ENCODE measurements at places on chromosomes 11 and 22.

- H3K4me3 ChIP-seq = no peak overlapping the region
- DNase-seq = no peak
- H3K27me3 ChIP-seq = no peaks in the 10 kb centered on the region
- no peaks in the 10 kb centered on the region for H3K36me3 ChIP-seq
Observed at GRCh38 chr11:16799221-16799620, 60.8 kb downstream of the C11orf58 start.

GRCh38 chr11:120052196-120052775, 85.6 kb downstream of the TRIM29 start:
- peaks cover 9% of the 10 kb centered on the region for H3K27me3 ChIP-seq
- H3K4me3 ChIP-seq = no peak overlapping the region
- H3K4me1 ChIP-seq = no peaks in the 10 kb centered on the region
- no peak overlapping the region for H3K27ac ChIP-seq
- peaks cover 2% of the 10 kb centered on the region for H3K36me3 ChIP-seq
- DNase-seq = no peak

GRCh38 chr11:120235024-120235628, 4.8 kb upstream of the POU2F3 start:
- H3K27me3 ChIP-seq = peaks cover 34% of the 10 kb centered on the region
- no peak overlapping the region for H3K4me3 ChIP-seq
- no peak overlapping the region for H3K27ac ChIP-seq
- H3K4me1 ChIP-seq = no peaks in the 10 kb centered on the region

DNA sequence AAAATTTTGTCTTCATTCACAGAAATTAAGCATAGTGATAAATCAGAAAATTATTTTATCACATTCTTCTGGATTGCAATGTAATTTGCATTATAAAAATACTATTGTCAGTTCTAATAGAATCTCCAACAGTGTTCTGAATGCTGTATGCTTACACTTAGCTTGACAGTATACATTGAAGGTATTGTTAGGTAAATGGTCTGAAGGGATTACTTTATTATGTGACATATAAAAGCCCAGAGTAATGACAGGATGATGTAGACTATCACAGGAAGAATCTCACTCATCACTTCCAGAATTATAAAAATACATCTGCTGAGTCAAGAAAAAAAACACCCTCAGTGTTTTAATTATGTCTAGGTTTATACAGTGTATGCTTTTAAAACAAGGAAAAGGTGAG, 1532.5 kb upstream of the RAG2 start:
- H3K27ac ChIP-seq = no peak overlapping the region
- no peaks in the 10 kb centered on the region for H3K4me1 ChIP-seq
- no peaks in the 10 kb centered on the region for H3K36me3 ChIP-seq
- no peaks in the 10 kb centered on the region for H3K27me3 ChIP-seq

DNA sequence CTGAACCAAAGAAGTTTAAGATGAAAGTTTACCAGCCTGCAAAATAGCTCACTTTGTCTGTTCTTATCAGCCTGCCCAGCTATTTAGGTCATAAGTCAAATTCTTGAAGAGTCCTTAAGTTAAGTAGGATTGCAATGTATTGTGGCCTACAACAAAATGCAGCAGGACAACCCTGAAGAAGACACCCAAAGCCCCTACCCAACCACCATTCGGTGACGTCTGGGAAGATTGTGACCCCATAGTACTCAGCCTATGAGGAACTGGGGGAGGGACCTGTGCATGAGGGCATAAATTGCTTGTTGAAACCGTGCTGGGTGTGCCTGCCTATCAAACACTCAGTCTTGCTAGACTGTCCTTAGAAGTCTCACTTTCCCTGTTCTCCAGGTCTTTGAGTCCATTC, 50.5 kb upstream of the FDX1 start:
- H3K27me3 ChIP-seq = no peaks in the 10 kb centered on the region
- no peak overlapping the region for H3K4me3 ChIP-seq
- H3K4me1 ChIP-seq = peaks cover 5% of the 10 kb centered on the region
- DNase-seq = no peak
- H3K27ac ChIP-seq = no peak overlapping the region

- peaks cover 19% of the 10 kb centered on the region for H3K27me3 ChIP-seq
- H3K27ac ChIP-seq = no peak overlapping the region
- no peaks in the 10 kb centered on the region for H3K36me3 ChIP-seq
- DNase-seq = no peak
Observed at GRCh38 chr11:83666149-83666548, 380.0 kb upstream of the CCDC90B start.

GRCh38 chr11:80414181-80415165, 973.6 kb upstream of the TENM4 start:
- no peak overlapping the region for H3K4me3 ChIP-seq
- DNase-seq = no peak
- H3K4me1 ChIP-seq = no peaks in the 10 kb centered on the region
- H3K27me3 ChIP-seq = no peaks in the 10 kb centered on the region

GRCh38 chr11:74325649-74326645, 14.5 kb upstream of the P4HA3 start:
- DNase-seq = no peak
- peaks cover 6% of the 10 kb centered on the region for H3K4me1 ChIP-seq
- H3K27ac ChIP-seq = no peak overlapping the region
- H3K4me3 ChIP-seq = no peak overlapping the region

GRCh38 chr22:36727927-36728488, 24.5 kb upstream of the CACNG2 start:
- H3K27me3 ChIP-seq = peaks cover 37% of the 10 kb centered on the region
- no peak overlapping the region for H3K4me3 ChIP-seq
- no peaks in the 10 kb centered on the region for H3K36me3 ChIP-seq

DNA sequence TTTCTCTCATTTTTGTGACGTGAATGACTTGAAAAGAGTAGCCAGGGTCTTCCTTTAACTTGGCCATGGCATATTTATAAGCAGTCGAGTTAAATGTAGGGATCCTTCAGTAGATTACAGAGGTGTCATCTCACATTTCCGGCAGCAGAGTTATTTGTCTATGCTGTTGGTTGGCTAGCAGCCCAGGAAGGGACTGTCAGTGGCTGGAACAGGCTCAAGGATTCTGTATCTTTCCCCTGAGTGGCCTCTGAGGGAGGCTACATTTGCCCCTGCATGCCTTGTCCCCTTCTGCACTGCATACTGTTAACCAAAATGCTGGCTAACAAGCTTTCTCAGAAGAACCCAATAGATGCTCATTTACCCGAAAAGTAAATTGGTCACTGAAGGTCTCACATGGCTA, 187.6 kb downstream of the PGR start:
- peaks cover 7% of the 10 kb centered on the region for H3K36me3 ChIP-seq
- H3K27ac ChIP-seq = no peak overlapping the region
- H3K4me3 ChIP-seq = no peak overlapping the region
- no peak for DNase-seq
- H3K27me3 ChIP-seq = no peaks in the 10 kb centered on the region

DNA sequence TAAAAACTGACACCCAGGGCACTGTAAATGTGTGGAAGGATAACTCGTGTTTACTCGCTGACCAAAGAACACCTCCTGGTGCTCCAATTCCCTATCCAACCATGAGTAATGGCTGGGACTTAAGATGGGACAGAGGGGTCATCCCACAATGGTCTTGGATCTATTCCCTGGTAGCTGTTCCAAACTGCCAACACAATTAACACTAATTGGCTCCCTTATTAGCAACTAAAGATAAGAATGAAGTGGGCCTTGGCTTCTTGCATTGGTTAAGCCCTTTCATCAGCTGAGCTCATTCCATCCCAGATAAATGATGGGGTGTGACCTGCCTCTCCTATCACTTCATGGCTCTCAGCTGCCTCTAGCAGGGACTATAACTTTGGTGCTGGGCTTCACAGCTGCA, 1.5 kb upstream of the SIK3 start:
- DNase-seq = no peak
- H3K4me3 ChIP-seq = peak overlapping the region; percentile 91
- H3K27ac ChIP-seq = peak overlapping the region; percentile 97
- peaks cover 44% of the 10 kb centered on the region for H3K4me1 ChIP-seq
- peaks cover 7% of the 10 kb centered on the region for H3K36me3 ChIP-seq
- H3K27me3 ChIP-seq = no peaks in the 10 kb centered on the region

GRCh38 chr11:126833065-126833464, 167.5 kb downstream of the KIRREL3 start:
- no peaks in the 10 kb centered on the region for H3K4me1 ChIP-seq
- no peak for DNase-seq
- H3K27me3 ChIP-seq = peaks cover 4% of the 10 kb centered on the region

DNA sequence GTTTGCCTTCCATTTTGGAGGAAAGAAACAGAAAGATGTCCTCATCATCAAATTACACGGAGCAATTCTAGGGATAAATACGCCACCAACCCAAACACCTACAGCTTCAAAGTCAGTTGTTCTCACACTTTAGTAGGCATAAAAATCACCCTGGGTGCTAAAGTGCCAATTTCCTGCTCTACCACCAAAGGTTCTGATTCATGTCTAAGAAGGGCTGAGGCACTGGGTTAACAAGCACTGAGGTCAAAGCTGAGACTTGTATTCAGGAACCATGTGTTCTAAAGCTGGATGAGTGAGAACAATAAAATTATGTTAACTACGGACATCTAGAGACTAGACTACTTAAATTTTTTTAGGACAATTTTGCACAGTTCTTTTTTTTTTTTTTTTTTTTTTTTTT, 127.6 kb downstream of the MPPED2 start:
- no peaks in the 10 kb centered on the region for H3K36me3 ChIP-seq
- H3K4me1 ChIP-seq = no peaks in the 10 kb centered on the region
- no peak overlapping the region for H3K27ac ChIP-seq
- H3K4me3 ChIP-seq = no peak overlapping the region
- no peaks in the 10 kb centered on the region for H3K27me3 ChIP-seq
- DNase-seq = no peak

DNA sequence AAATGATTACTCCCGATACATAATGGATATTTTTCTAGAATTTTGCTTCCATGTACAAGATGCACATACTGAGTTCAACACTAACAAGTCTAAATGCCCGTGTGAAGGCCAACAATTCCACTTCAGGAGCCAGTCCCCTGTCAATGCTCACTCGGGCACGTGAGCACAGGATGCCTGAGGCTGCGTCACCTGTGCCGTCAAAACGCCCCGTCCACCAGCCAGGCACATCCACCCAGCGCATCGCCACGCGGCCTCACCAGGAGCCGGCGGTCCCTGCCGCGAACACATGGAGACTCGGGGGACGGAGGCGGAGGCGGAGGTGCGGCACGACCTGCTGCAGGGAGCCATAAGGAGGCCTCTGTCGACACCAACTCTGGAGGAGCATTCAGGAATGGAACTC, 9.8 kb downstream of the TOLLIP start:
- peaks cover 11% of the 10 kb centered on the region for H3K4me1 ChIP-seq
- H3K27me3 ChIP-seq = no peaks in the 10 kb centered on the region
- H3K4me3 ChIP-seq = no peak overlapping the region
- no peak overlapping the region for H3K27ac ChIP-seq
- DNase-seq = peak; percentile 7

DNA sequence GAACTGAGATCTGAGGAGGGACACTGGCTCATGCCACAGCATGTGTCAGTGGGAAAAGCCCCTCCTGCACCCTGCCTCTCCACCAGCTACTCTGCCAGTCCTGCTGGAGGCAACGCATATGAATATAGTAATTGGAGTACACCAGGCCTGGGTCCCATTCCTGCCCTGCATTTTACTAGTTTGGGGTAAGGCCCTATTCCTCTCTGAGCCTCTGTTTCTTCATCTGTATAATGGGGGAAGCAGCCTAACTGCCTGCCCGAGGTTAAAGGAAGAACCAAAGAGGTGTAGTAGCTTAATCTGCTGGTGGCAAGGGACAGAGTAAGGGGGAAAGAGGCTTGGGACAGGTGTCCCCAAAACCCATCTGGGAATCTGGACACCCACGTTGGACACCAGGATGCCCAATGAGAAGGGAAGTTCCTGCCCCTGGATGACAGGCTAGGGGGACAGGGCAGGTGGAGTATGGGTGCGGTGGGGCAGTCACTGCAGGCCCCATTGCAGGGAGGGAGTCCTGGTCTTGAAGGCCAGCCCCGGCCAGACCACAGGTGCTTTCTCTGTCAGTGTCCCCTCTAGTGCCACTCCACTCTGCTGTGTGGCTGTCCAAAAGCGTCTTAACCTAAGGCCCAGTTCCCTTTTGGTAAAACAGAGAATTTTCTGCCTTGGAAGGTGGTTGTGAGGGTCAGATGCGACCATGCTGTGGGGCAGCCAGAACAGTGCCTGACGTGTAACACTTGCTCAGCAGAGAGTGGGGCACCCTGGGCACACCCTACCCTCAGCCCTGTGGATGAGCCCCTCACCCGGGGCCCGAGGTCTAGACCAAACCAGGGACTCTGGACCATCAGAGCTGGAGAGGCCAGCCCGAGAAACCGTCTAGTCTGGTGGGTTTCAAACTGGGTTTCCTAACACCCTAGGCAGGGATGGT, 11.5 kb downstream of the TSKU start:
- no peaks in the 10 kb centered on the region for H3K36me3 ChIP-seq
- DNase-seq = no peak
- no peaks in the 10 kb centered on the region for H3K27me3 ChIP-seq
- H3K4me3 ChIP-seq = no peak overlapping the region
- H3K27ac ChIP-seq = no peak overlapping the region

- H3K27me3 ChIP-seq = peaks cover 17% of the 10 kb centered on the region
- no peaks in the 10 kb centered on the region for H3K4me1 ChIP-seq
- H3K36me3 ChIP-seq = no peaks in the 10 kb centered on the region
- DNase-seq = no peak
- H3K4me3 ChIP-seq = no peak overlapping the region
Observed at GRCh38 chr11:66715346-66716085, 13.5 kb downstream of the SPTBN2 start.

DNA sequence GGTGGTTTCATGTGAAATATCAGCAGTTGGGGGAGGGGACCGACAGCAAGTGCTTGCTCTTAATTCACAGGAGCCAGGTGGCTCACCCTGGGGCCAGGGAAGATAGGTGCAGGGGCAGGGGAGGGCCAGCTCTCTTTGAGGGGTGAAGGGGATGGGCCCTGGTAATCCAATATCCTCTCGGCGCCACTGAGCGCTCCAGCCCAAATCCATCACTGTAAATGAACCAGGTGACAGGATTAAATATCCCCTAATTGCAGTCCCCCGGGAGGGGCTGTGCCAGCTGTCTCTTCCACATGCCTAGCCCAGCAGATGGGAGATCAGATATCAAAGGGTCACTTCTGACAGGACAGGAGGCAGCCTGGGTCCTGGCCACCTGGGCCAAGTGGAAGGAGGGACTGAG, 531.8 kb upstream of the CADM1 start:
- DNase-seq = no peak
- no peaks in the 10 kb centered on the region for H3K4me1 ChIP-seq
- peaks cover 2% of the 10 kb centered on the region for H3K27me3 ChIP-seq
- H3K4me3 ChIP-seq = no peak overlapping the region

DNA sequence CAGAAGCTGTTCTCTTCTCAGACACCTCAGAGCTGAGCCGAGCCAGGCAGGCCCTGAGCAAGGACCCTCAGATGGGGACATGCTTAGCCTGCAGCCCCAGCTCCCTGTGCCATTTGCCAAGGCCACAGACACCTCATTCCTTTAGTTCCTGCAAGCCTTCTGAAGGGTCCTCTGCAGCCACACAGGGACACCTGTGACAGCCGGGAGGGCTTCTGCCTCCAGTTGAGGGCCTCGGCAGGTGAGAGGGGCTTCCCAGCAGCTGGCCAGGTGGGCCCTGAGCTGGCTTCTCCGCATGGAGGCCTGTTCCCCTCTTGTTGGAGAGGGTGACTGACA, 18.2 kb downstream of the INCENP start:
- no peak overlapping the region for H3K4me3 ChIP-seq
- no peak overlapping the region for H3K27ac ChIP-seq
- peaks cover 68% of the 10 kb centered on the region for H3K36me3 ChIP-seq
- H3K4me1 ChIP-seq = no peaks in the 10 kb centered on the region
- no peak for DNase-seq
